HFFc6 (cell line): ENCODE measurements at places on chromosomes 4 and X. TPM values are rescaled to one million over a fixed set of nuclear protein-coding genes. Genes with fewer than 3 reads are reported as not detected.

DNA sequence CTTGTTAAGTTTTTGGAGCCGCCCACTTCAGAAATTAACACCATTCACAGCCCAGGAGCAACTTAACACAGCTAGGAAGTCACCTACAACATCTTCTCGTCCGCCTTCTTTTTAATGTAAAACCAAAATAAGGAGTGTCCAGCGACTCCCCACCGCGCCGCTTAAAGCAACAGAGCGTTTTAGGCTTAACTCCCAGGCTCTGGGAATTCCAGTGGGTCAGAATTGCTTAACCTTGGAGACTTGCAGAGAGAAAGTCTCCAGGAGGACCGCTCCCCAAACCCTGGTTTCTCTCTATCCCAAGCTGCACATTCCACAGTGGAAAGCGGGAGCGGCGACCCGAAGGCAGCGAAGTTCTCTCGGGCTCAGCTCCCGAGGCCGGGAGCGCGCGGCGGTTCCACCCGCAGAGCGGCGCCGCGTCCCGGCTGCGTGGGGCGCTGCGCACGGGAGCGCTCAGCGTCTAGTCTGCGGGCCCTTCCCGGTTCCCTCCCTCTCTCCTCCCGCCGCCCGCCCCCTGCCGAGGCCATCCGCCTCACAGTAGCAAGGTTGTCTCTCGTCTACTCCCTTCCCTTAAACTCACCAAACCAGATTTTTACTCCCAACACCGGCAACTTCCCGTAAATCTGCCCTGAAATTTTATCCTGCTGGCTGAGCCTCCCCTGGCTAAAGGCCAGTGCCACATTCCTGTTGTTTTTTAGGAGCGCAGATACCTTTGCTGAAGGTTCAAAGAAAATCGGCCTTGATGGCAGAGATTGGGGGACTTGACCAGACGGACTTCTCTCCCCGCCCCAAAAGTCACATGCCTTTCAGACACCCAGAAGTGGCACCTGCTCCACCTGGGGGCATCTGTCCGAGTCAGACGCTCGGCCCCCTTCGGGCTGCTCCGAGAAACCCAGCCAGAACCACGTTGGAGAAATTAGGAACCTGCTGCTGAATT, at the start of gene RBM47:
Gene RBM47, minus strand, starts transcription at position 464 of the 934 bp plus-strand sequence. CDS start 190,971 bp downstream, outside the sequence.
- H3K27ac ChIP-seq: peak within 1 kb of the TSS; percentile 64
- H3K4me3 ChIP-seq: peak within 1 kb of the TSS; percentile 94
- DNase-seq: peak; percentile 13
- H3K4me1 ChIP-seq: peaks cover 46% of the 10 kb centered on the region

DNA sequence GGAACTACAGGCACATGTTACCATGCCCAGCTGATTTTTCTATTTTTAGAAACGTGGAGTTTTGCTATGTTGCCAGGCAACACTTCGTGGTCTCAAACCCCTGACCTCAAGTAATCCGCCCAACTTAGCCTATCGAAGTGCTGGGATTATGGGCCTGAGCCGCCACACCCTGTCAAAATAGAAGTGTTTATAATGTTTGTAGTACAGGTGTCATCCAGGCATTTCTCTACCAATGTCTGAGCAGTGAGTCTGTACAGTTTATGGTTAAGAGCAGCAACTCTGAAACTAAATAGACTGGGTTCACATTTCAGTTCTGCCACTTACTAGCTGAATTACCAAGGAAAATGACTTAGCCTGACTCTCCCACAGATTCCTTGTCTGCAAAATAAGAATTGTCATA, 460.4 kb upstream of the GALNT7 start:
- no peaks in the 10 kb centered on the region for H3K4me1 ChIP-seq
- no peak overlapping the region for H3K27ac ChIP-seq
- peaks cover 8% of the 10 kb centered on the region for H3K36me3 ChIP-seq

Gene FMR1NB
- not detected in 3 replicates for total RNA-seq

Gene ASMT
- not detected in 3 replicates for total RNA-seq

DNA sequence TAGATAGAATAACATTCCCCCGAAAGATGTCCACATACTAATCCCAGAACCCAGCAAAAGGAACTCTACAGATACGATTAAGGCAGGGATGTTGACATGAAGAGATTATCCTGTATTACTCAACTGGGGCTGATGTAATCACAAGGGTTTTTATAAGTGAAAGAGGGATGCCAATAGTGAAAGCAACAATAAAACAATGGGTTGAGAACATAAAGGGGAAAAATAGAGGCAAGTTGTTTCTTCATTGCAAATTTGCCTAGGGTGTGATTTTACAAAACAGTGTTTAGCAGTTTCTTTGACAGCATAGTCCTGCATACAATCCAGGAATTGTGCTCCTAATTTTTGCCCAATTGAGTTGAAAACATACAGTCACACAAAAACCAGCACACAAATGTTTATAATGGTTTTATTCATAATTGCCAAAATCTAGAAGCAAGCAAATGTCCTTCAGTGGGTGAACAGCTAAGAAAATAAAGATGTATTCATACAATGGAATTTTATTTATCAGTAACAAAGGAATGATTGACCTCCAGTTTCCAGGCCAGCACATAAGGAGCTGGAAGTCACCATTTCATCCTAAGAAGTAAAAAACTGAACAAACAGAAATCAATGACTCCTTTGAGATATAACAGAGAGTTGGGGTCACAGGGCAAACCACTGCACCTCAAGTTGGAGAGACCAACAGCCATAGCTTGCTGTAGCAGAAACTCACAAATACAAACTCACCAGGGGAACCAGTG, 107.2 kb downstream of the CENPC start:
- no peaks in the 10 kb centered on the region for H3K27me3 ChIP-seq
- peak overlapping the region; percentile 34; the same call in 1 of the 2 replicates for H3K27ac ChIP-seq
- H3K4me3 ChIP-seq: no peak overlapping the region
- DNase-seq: peak; percentile 11

DNA sequence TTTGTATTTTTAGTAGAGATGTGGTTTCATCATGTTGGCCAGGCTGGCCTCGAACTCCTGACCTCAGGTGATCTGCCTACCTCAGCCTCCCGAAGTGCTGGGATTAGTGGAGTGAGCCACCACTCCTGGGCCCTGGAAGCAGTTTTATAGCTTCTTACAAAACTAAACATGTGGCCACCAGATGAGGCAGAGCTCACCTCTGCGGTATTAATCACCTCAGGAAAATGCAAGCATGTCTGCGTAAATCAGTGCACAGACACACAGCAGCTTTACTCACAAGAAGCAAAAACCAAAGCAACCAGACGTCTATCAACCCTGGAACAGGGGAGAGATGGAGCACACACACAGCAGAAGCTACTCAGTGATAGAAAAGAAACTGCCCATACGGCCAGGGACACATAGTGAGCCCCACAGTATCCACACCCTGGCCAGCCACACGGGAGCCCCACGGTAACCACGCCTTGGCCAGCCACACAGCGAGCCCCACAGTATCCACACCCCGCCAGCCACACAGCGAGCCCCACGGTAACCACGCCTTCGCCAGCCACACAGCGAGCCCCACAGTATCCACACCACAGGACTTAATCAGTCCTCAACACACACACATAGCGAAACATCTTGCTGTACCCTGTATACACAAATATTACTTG, 30.2 kb downstream of the PPP2R3B start:
- H3K4me3 ChIP-seq: no peak overlapping the region
- peaks cover 18% of the 10 kb centered on the region for H3K4me1 ChIP-seq
- peaks cover 34% of the 10 kb centered on the region for H3K36me3 ChIP-seq
- 0 out of 2 replicates have a peak, but pooled peaks cover 2% of the 10 kb centered on the region for H3K27me3 ChIP-seq
- H3K27ac ChIP-seq: peak overlapping the region; percentile 31; the same call in 1 of the 2 replicates

Gene DRP2
- 0.29 to 0.39 TPM (median 0.31 TPM) in 3 replicates for total RNA-seq

Gene ANOS1
- total RNA-seq: 0.03 to 0.57 TPM in 2 of 3 replicates, not detected in the other

Gene GEMIN8
- 9.5 to 12.8 TPM (median 12.4 TPM) in 3 replicates for total RNA-seq

DNA sequence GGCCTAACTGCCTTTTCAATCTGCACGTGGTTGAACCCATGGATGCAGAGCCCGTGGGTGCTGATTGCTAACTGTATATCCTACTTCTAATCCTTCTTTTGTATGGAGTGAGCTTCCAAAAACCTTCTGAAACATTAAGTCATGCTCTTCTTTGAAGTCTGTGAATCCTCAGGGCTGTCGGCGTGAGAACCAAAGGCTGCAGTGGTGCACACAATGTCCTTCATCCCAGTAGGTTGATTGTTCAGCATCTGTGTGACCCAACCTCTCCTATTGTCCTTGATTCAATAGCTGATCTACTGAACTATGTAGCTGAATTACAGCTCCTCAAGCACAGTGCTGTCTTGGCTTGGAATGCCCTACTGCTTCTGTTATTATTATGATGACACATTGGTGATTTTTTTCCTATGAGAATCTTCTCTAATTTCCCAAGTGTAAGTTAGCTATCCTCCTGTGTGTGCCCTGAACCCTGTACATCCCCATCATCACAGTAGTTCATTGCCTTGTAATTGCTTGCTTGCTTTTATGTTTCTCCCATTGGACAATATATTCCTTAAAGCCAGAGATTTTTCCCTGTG, 294.6 kb downstream of the TRIML1 start:
- no peaks in the 10 kb centered on the region; the same call in 1 of the 2 replicates for H3K4me1 ChIP-seq
- no peaks in the 10 kb centered on the region for H3K27me3 ChIP-seq
- DNase-seq: no peak
- H3K4me3 ChIP-seq: no peak overlapping the region
- H3K27ac ChIP-seq: no peak overlapping the region

Gene NOX1
- total RNA-seq: not detected in 3 replicates

DNA sequence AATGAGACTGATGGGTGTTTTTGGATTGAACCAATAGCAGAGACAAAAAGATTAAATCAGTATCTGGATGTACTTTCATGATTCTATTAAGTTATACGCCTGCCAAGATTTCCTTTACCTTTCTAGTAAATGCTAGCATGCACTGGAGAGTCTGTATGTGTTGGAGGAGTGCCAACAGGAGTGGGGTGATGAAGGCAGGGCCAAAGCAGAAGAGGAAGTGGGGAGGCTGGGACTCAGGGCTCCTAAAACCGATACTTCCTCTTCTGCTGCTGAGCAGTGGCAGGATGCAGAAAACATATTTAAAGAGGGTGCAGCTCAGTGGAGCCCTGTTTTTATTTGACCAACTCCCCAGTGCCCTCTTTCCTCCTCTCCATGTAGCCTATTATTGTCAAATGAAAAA, 5.6 kb downstream of the CYSLTR1 start:
- no peak overlapping the region for H3K4me3 ChIP-seq
- no peaks in the 10 kb centered on the region for H3K36me3 ChIP-seq
- no peak for DNase-seq
- no peaks in the 10 kb centered on the region for H3K4me1 ChIP-seq

Gene S100G
- total RNA-seq: not detected in 3 replicates

Gene KLF3
- 8.5 to 15.1 TPM (median 10.2 TPM) in 3 replicates for total RNA-seq

DNA sequence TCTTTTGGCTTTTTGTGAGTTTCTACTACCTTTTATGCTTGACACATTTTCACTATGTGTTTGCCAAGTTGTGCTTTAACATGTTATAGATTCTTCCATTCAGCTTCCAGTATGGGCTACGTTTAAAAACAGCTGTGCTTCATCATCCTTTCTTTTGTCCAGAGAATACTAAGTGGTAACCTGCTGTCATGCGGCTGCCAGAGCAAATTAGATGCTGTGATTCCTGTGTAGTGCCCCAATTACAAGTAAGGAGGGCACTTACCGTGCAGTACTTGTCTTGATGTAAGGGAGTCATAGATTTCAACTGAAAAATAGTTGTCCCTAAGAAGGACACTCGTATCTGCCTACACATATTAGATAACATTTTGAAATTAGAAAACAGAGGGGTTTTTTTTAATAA, 531.8 kb upstream of the GALNTL6 start:
- no peaks in the 10 kb centered on the region for H3K27me3 ChIP-seq
- H3K27ac ChIP-seq: no peak overlapping the region
- H3K36me3 ChIP-seq: no peaks in the 10 kb centered on the region
- DNase-seq: no peak
- no peaks in the 10 kb centered on the region for H3K4me1 ChIP-seq

Gene DKK2
- 0.20 and 0.42 TPM in 2 replicates for total RNA-seq

DNA sequence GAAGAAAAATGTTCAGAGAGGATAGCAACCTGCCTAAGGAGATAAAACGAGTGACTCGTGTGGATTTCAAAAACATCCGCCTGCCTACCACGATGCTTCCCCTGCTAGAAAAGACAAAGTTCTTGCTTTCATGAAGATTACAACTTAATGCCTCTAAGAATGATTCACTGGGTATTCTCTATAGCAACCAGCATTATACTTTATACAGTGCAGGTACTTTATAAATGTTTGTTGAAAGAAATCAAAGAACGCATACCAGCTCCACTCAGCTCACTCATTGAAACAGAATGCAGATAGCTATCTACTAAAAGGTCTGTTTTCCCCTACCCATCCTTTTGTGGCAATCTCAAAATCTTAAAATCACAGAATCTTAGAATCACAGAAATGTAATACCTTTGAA, 33.7 kb downstream of the GASK1B start:
- peaks cover 5% of the 10 kb centered on the region; the same call in 1 of the 2 replicates for H3K4me1 ChIP-seq
- H3K27ac ChIP-seq: no peak overlapping the region
- no peaks in the 10 kb centered on the region for H3K36me3 ChIP-seq
- H3K4me3 ChIP-seq: no peak overlapping the region

GRCh38 chrX:258291-259040, 22.7 kb upstream of the PLCXD1 start:
- peaks cover 3% of the 10 kb centered on the region for H3K27me3 ChIP-seq
- DNase-seq: no peak
- H3K27ac ChIP-seq: no peak overlapping the region
- peaks cover 10% of the 10 kb centered on the region for H3K4me1 ChIP-seq
- H3K4me3 ChIP-seq: no peak overlapping the region

DNA sequence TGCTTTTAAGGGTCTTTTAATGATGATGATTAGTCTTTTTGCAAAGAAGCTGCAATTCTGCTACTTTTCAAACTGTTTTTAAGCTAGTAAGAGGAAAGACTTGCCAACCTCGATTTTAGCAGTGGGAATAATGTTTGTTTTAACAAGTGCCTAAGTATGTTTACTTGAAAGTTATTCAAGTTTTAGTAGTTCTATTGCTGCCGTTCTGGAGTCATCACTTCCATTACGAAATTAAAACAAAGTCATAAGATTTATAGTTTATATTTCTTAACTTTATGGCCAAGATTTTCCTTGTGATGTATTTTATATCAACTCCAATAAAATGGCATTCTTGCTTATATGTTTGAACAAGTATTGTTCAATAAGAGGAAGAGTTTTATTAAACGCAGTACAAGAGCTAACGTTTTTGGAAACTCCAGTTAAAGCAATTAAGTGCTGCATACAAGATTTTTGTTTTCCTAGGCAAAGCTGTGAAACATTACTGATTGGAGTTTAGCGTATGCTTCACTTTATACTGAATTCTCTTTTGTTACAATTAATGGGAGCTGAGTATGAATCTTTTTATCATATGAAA, 211.3 kb downstream of the TENM3 start:
- H3K4me3 ChIP-seq: peak overlapping the region; percentile 42; the same call in 1 of the 2 replicates
- peaks cover 67% of the 10 kb centered on the region for H3K4me1 ChIP-seq
- H3K27ac ChIP-seq: no peak overlapping the region

- no peak overlapping the region for H3K27ac ChIP-seq
- H3K36me3 ChIP-seq: peaks cover 21% of the 10 kb centered on the region
- H3K4me1 ChIP-seq: no peaks in the 10 kb centered on the region
- no peaks in the 10 kb centered on the region for H3K27me3 ChIP-seq
Measured at GRCh38 chr4:20194123-20195013, 57.3 kb upstream of the SLIT2 start.
